ENCODE measurements at places on chromosomes 12 and 14. TPM values are rescaled to one million over a fixed set of nuclear protein-coding genes. Genes with fewer than 3 reads are reported as not detected.

Gene HNRNPA1
- 1,969 TPM for total RNA-seq

Gene ACOT4
- 1.0 TPM for total RNA-seq

Gene NGB
- total RNA-seq = not detected

Gene SYT10
- not detected for total RNA-seq

Gene PLEKHG7
- total RNA-seq = not detected

Gene GPR137C
- 0.19 TPM for total RNA-seq

Gene IFNG-AS1
- 0.55 TPM for total RNA-seq

Gene SLC5A8
- total RNA-seq = not detected

Gene CFAP251
- 0.33 TPM for total RNA-seq

Gene C2CD5
- 21.8 TPM for total RNA-seq

Gene GALNT8
- total RNA-seq = 0.44 TPM

Gene LTB4R
- total RNA-seq = 18.3 TPM

Gene FGF6
- total RNA-seq = not detected

Gene NFATC4
- not detected for total RNA-seq

Gene TMEM52B
- not detected for total RNA-seq

Gene CARMIL3
- 0.05 TPM for total RNA-seq

Gene PDE3A
- not detected for total RNA-seq

Gene BDKRB1
- total RNA-seq = not detected
